Karpas-422 (cell line): ENCODE measurements at places on chromosomes 5 and 9. TPM values are rescaled to one million over a fixed set of nuclear protein-coding genes. Genes with fewer than 3 reads are reported as not detected.

DNA sequence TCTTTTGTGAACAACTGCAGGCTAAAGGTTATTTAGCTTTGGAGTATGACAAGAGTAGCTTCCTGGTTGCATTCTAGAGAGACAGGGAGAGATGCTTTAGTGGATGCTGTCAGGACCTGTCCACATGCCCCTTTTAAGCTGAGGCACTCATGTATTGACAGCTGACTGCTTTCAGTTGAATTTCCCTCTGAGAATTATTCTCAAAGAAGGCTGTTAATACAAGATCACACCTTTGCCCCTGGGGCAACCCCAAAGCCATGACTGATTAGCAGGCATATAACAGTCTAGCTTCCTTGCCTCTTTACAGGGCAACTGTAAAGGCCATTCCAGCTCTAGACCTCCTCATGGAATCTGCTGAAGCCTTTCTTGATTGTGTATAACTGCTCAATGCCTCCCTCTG lies 117.6 kb upstream of the ATP10B start:
- H3K4me1 ChIP-seq = no peaks in the 10 kb centered on the region
- no peak for DNase-seq
- no peaks in the 10 kb centered on the region for H3K27me3 ChIP-seq

The AQP3 gene
- not detected in 2 replicates for total RNA-seq

DNA sequence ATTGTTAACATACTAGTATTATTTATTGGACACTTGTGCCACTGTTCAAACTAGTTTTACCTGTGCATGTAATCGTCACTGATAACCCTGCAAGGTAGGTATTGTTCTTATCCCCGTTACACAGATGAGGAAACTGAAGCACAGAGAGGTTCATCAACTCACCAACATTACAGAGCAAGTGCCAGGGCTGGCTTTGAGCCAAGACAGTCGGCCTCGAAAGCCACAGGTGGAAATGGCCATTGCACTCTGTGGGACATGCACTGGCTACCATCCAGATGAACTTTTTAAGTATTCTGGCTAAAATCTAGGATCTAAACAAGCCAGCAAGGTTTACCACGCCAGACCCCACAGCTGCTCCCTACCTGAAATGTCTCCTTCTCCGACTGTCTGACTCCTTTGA lies 57.9 kb downstream of the TEX10 start:
- H3K36me3 ChIP-seq = peaks cover 26% of the 10 kb centered on the region; the same call in 1 of the 2 replicates
- H3K27ac ChIP-seq = no peak overlapping the region
- H3K27me3 ChIP-seq = no peaks in the 10 kb centered on the region
- no peak for DNase-seq

DNA sequence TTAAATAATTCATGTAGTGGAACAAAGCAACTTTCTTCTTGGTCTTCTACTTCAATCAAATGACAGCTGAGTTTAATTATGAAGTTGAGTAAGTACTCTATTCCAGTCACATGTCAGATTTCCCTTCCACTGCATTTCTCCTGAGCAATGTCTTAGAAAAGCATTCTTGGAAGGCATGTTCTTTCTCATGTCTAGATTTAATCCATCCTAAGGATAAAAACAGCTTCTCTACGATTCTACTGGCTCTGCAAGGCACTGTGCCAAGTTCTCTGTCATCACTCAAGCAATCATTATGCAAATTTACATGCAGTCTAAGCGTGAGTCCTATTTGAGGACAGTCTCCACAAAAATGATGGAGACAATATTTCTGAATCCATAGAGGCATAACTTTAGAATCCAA lies 142.4 kb downstream of the YIPF5 start:
- H3K4me3 ChIP-seq = no peak overlapping the region
- no peak for DNase-seq
- no peak overlapping the region for H3K27ac ChIP-seq
- H3K27me3 ChIP-seq = no peaks in the 10 kb centered on the region
- H3K36me3 ChIP-seq = no peaks in the 10 kb centered on the region

The LCNL1 gene
- total RNA-seq = not detected in 2 replicates

DNA sequence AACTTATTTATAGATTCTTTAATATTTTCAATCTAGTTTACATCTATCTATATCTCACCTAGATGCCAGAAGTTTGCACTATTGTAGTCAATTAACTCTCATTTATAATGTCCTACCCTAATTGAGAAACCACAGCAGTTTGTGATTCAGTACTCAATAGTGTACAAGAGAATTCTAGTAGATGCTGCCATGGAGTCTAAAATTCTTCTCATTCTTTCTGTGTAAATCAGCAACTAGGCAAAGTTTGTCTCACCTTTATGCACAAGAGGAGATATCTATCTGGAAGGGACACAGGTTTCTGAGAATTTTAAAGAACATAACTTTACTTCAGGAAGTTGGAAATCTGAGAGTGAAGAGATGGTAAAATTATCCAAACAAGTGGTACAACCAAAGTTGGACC lies 173.0 kb upstream of the FBXL7 start:
- no peaks in the 10 kb centered on the region for H3K36me3 ChIP-seq
- no peak for DNase-seq
- no peaks in the 10 kb centered on the region for H3K4me1 ChIP-seq
- H3K27ac ChIP-seq = no peak overlapping the region
- no peak overlapping the region for H3K4me3 ChIP-seq
- no peaks in the 10 kb centered on the region for H3K27me3 ChIP-seq
